ENCODE measurements at places on chromosomes 1 and 21.
A peak's percentile ranks its signal among the peaks of the same experiment; 100 is the strongest.

GRCh38 chr1:165468726-165469249 is 23.9 kb upstream of the RXRG start:
- no peak for DNase-seq

DNA sequence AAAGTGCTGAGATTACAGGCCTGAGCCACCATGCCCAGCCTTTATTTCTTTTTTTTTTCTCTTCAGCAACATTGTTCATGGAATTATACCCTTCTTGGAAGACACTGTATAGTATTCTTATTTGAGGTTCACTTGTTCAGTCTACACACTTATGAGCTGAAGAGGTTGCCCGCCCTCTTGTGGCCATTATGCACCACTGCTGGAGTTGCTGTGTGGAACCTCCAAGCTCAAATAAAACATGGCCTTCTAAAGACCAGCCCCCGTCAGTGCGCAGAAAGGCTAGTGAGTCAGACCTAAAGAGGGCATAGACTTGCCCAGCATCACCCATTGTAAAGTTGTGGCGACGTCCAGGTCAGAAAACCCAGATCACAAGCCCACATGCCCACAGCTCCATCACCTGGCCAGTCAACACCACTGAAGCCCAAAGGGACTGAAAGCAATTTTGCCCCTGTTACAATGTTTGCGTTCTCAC is 20.4 kb downstream of the LURAP1 start:
- DNase-seq: peak; percentile 56

DNA sequence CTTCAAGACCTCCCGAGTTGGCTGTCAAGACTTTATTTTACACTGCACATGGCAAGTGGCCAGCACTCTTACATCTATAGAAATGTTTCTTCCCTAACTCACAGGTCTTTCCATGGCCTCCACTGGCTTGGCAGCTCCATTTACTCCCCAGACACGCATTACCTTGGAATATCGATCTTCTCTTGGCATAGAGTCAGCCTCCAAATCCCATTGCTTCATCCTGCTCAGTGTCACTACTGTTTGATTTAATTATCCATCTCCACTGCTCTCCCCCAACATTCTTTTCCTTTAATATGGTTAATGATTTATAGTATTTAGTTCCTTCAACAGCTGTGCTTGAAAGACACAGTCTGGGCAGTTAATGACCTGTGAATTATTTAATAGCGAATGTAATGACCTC is 241.2 kb upstream of the MAP1LC3C start:
- DNase-seq: no peak

DNA sequence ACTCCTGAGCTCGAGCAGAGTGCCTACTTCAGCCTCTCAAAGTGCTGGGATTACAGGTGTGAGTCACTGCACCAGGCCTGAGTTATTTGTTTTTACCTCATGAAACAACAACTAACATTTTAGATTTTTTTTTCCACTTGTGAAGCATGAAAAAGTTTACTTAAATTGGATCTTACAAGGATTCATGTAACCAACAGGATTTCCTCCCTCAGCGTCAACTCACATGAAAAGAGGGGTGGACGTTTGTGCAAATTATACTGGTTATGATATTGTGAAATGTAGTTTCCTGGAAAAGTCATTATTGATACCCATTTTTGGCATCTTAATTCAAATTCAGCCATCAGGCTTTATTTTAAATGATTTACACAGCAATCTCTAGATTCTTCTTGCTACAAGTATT is 6.5 kb downstream of the CNST start:
- DNase-seq: no peak

- DNase-seq: no peak
These were observed 1.3 kb upstream of the S100A10 start for GRCh38 chr1:151994956-151995355.

DNA sequence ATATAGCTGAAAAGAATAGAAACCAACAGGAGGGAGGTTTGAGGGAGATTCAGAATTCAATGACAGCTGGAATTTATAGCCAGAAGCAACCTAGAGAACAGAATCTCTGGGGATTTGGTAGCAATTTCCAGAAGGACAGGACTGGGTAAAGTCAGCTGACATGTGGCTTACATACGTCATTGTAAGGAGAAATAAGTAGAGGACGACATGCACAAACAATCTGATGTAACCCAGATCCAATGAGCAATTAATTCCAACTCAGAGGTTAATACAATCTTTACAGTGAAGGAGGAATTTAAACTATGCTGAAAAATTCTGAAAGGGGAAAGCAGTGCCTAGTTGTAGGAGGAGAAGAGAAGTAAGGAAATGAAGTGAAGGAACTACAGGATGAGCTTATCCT is 383.9 kb downstream of the PTBP2 start:
- DNase-seq: no peak

GRCh38 chr1:42420911-42421585 is 34.8 kb downstream of the ZMYND12 start:
- no peak for DNase-seq

- no peak for DNase-seq
These were observed 84.6 kb upstream of the NEK7 start for GRCh38 chr1:198072177-198072576.

- peak; percentile 36 for DNase-seq
These were observed 37.2 kb upstream of the SIM2 start for GRCh38 chr21:36661511-36662309.

- DNase-seq: no peak
These were observed 36.0 kb downstream of the CNIH4 start for GRCh38 chr1:224392411-224393249.

- DNase-seq: no peak
These were observed 1440.3 kb downstream of the NCAM2 start for GRCh38 chr21:22438428-22439086.

- DNase-seq: no peak
These were observed 109.2 kb upstream of the RUNX3 start for GRCh38 chr1:25039229-25039628.

- DNase-seq: no peak
These were observed 178.2 kb downstream of the DSCAM start for GRCh38 chr21:40668555-40669275.

GRCh38 chr1:205324781-205325180 is 3.2 kb upstream of the NUAK2 start:
- DNase-seq: no peak

Data from endothelial cell (in vitro differentiated cells).